ENCODE measurements at places on chromosomes 11 and 22.

- DNase-seq = no peak
Observed at GRCh38 chr22:27633296-27633871, 168.2 kb downstream of the MN1 start.

DNA sequence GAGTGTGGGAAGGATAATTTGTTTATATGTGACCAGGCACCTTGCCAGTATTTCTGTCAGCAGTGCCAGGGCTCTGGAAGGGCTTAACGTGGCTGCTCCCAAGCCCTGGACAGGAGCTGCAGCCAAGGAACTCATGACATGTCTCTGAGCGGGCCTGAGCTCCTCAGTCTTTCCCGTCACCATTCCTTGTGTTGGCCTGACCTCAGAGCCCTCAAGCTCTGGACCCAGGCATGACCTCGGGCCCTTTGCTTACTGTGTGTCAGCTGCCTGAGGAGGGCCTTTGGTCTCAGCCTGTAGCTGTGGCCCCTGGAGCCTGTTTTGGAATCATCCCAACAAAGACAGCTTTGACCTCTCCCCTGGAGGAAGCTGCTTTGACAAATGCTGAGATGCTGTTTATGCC lies 264.1 kb upstream of the PLET1 start:
- DNase-seq = no peak

GRCh38 chr22:29512031-29512430 lies 32.0 kb downstream of the NEFH start:
- no peak for DNase-seq

DNA sequence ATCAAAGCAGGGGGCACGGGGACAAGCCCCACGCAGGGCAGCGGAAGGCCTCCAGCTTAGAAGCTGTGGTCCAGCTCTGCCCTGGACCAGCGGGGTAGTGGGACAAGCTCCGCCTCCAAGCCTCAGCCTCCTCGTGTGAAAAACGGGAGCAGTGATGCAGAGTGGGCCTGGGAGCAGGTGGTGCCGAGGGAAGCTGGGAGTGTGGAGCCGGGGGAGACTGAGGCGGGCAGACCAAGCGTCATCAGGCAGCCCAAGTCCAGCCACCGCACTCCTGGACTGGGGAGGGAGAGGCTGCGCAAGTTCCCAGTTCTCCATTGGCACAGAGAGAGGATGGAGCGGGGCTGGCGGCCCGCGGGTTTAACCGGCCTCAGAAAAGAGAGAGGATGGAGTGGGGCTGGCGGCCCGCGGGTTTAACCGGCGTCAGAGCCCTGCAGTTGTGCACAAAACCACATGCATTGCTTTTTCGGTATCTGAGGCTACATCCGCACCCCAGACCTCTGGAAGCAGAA lies 68.1 kb upstream of the PHF21B start:
- DNase-seq = no peak

DNA sequence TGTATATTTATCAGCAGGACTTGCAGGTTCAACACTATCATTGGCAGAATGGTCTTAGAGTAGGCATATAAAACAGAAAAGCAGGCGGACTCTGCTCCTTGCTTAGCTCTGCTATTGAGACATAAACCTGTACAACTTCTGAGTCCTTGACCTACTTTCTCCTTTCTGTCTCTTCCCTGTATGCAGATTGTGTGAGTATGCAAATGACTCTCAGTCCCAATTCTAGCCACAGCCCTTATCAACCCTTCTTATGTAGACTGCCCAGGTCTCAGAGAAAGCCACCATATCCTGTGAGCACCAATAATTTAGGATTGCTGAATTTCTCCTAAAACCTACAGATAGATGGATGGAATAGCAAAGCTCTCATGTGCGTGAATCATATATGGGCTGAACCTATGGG lies 367.6 kb upstream of the DDI1 start:
- DNase-seq = no peak

DNA sequence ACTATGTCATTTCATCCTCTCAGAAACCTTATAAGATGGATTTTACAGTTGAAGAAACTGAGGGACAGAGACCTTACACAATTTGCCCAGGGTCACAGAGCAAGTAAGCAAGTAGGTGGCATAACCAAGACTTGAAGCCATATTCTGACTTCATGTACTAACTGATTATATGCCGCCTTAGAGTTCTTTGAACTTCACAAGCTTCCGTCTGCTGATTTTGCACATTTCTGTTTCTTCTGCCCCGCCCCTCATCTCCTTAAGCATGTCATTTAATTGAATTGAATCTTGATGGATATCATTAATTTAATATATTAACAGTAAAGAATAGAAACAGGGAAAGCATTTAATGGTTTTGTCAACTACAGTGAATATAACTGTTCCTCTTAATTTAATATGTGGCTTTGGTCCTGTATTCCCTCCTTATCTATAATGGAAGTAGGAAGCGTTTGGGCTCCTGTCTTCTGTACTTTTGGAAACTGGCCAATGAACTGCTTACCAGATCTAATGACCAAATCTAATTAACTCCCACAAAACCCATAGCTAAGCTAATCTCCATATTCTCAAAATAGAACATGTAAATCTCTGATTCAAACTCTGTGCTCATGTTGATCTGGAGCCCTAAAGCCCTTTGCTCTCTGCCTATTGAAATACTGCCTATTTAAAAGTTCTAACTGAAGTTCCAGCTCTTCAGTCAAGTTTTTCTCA lies 30.4 kb downstream of the SIK2 start:
- DNase-seq = no peak

DNA sequence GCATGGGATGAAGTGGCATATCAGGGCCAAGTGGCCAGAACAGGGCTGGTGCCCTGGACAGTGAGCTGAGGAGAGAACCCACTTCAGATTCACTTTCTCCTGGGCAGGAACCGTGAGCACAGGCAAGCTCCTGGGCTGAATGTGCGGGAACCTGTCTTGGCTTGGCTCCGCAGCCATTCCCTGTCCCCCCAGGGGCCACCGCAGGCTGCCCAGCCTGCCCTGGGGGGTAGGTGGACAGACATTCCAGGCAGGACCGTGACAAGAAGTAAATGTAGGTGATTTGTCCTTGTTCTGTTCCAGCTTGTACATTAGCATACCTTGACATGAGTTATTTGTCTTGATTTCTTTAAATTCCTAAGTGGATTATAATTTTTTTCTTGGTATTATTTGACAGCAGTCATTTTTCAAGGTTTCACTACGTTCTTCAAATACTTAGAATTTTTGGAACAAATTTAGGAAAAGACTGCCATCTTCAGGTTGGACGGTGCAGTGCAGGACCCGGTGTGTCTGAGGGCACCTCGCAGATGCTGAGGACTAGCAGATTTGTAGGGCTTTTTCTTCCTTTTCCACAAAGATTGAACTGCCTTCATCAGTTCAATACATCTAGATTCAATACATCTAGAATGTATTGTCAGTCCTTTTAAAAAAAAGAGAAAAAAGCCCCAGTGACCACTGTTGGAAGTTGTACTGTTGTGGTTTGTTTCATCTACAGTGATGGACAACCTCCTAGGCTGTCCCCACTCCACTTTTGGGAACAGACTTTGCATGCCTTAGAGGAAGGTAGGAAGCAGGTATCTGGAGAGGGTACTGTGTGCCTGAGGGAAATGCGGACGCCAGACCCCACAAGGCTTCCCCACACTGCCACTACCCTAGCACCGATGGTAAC lies 115.1 kb upstream of the RASSF10 start:
- no peak for DNase-seq

- DNase-seq = no peak
Observed at GRCh38 chr11:119024430-119025098, 6.0 kb downstream of the TRAPPC4 start.

DNA sequence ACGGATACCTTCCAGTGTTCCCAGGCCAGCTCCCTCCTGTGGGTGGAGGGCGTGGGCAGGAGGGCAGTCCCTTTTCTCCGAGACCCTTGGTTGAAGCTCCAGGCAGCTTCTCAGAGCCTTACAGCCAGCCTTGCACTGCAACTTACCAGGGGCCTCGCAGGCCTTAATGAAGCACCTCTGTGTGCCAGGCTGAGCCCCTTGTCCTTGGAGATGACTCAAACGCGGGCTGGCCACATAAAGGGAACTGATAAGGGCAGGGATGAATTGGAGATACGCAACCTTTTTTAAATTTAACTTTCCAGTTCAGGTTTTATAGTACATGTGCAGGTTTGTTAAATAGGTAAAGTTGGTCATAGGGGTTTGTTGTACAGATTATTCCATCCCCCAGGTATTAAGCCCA lies 72.7 kb downstream of the WNT7B start:
- no peak for DNase-seq

DNA sequence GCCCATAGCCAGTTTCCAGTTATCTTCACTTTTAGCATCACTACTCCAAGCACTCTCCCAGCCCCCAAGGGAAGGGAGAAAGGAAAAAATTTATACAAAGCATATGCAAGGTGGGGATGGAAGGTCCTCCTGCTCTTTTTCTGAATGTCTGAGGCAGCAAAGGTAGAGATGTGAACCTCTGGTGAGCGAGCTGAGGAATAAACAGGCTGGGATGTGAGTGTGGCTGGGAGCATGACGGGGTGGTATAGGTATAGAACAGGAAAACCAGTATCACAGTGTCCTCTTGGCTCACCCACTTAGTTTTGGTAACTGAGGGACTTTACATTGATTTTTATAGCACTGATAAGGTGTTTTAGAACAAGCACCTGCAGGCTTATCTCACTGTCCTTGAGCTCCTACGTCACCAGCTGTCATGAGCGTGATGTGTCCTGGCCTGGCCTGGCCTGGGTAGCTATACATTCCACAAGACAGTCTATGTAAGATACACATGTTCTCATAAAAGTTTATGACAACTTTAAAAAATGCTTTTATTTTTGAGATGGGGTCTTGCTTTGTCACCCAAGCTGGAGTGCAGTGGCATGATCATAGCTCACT lies 10.3 kb upstream of the POLD3 start:
- DNase-seq = no peak

DNA sequence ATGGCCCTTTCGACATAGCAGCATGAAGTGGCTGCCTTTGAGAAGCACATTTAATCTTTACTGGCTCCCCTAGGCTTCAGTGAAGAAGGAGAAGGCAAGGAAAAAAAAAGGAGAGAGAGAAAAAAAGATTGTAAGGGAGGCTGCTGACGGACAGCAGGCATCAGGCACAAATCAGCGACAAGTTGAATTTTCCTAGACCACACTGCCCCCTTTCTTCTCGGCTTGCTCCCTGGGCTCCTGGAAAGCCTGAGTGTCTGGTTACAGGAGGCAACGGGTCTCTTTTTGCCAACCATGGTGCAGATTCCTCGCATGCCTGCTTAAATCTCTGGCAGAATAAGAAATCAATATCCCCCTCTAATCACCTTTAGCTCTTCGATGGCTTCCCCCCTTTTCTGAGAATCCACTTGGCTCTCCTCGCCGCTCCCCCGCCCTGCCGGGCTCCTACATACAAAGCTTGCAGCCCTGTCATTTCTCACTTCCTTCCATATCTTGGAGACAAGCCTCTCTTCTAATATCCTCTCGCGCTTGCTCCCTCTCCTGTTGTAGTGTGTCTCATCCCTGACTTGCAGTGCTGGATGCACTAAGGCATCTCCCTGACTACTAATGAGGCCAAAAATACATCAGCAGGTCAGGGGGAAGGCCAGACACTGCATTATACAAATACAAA lies 14.3 kb downstream of the BLID start:
- no peak for DNase-seq

DNA sequence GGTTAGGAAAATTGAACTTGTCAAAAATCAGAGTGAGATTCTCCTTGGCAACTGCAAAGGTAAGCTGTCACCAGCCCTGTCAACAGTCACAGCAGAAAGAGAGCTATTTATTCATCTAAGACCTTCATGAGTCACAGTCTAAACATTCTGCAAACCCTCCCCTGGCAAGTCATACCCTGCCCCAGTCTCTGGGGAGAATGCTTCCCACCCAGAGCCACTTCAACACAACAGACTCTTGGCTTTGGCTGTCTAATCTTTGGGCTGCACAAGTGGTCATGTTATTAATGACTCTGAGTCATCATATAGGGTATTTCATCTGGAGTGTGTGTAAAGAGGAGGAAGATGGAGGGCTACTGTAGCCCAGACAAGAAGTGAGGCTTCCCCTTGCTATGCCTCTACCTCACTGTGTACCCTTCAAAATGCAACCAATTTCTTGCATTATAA lies 153.4 kb downstream of the CCDC34 start:
- DNase-seq = no peak
